Naive thymus-derived CD4-positive, alpha-beta T cell (primary cell): ENCODE measurements at places on chromosomes 5 and 9.

DNA sequence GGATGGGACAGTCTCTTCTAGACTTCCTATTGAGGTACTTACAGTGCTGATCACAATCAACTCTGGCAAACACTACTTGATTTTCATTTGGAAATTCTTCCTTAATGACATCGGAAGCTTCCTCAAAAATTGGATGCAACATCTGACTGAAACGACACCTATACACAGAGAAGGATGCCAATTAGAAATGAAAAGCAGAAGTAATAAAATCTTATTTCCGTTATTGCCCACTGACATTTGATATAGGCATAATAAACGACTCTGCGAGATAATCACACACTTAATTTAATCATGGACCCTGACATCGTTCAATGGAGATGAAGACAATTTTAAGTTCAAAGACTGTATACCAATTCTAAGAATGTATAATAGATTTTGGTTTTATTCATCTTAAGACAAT lies 46.4 kb downstream of the ERP44 start:
- DNase-seq = no peak

DNA sequence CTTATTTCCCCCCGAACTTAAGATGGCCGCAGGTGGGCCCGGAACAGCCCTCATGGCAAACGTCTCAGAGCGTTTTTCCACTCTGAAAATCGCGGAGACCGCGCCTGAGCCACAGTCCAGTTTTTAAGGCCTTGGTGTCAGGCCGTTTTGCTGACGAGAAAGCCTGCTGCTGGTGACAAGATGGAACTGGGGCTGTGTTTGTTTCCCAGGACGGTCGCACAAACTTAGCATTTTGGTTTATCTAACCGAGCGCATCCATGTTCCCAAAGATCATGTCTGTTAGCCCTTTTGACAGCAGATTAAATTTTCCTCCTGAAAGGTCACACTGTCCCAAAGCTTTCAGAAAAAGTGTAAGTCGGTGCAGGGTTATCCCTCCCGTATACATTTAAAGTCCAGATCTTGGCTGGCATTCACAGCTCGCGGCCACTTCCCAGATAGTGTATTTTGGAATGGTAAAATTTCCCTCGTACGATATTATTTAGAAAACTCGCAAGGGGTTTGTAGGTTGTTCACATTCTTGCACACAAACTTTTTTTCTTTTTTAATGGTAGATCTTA lies 812 bp downstream of the SREK1 start:
- no peak for DNase-seq

- no peak for DNase-seq
Observed at GRCh38 chr9:94084314-94084713, at the start of gene PTPDC1. Gene PTPDC1, plus strand, starts transcription at chr9:94084464. Its CDS starts 67 bp downstream, at chr9:94084531.

GRCh38 chr5:110476164-110476563 lies 250.3 kb downstream of the TMEM232 start:
- DNase-seq = no peak

DNA sequence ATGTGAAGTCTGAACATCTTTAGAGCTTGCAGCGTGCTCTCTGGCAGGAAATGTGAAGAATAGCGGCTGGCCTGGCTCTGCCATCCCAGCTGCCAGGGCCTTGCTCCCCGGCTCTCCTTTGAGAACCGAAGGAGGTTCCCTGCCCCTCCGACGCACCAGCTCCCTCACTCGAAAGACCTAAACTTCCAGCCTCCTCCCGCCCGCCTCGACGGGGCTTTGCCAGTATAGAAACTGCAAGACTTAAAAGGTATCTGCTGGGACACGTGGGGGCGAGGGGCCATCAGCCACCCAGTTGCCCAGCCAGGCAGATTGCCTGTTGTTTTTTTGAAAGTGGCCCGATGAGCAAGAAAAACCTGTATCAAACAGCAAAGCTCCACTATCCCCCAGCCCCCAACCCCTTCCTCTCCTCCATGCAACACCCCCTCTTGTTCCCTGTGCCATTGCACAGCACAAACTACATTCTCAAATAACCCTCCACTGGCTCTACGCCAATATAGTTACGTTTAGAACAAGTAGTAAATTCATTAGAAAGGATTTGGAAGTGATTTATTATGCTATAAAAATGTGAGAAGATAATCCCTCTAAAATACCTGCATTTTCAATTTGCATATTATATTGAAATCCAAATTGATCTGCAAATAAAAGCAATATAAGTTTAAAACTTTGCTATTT lies 331.9 kb downstream of the MED10 start:
- DNase-seq = no peak

DNA sequence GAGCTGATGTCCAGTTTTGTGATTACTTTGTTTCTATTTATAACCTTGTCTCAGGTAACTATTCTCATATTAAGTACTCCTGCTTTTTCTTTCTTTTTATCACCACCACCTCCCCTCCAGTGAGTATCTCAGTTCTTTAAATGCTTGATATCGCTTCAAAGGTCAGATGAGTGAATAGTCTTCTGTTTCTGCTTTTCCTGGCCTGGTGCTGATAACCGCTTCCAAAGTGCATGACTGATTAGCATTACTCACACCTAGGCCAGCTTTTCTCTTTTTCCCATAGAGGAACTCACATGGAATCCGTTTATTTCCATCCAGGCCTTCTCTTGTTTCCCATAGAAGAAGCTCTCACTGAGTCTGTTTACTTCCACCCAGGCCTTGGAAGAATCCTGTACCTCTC lies 3.2 kb downstream of the SLC36A1 start:
- DNase-seq = no peak
